ENCODE measurements at places on chromosomes 13 and 19. TPM values are rescaled to one million over a fixed set of nuclear protein-coding genes. Genes with fewer than 3 reads are reported as not detected.

Gene ZNF432
- 10.9 TPM for total RNA-seq

Gene ZNF100
- 6.2 TPM for total RNA-seq

Gene ZNF492
- under 0.01 TPM for total RNA-seq

Gene SIGLEC8
- 0.52 TPM for total RNA-seq

Gene SYNGR4
- not detected for total RNA-seq

Gene LATS2
- 12.2 TPM for total RNA-seq

Gene PEPD
- 54.7 TPM for total RNA-seq

GRCh38 chr19:15702534-15702930 lies 25.3 kb upstream of the OR10H2 start:
- H3K36me3 ChIP-seq = no peaks in the 10 kb centered on the region
- H3K4me3 ChIP-seq = no peak overlapping the region
- peak; percentile 50 for DNase-seq
- no peaks in the 10 kb centered on the region for H3K27me3 ChIP-seq
- no peaks in the 10 kb centered on the region for H3K4me1 ChIP-seq

DNA sequence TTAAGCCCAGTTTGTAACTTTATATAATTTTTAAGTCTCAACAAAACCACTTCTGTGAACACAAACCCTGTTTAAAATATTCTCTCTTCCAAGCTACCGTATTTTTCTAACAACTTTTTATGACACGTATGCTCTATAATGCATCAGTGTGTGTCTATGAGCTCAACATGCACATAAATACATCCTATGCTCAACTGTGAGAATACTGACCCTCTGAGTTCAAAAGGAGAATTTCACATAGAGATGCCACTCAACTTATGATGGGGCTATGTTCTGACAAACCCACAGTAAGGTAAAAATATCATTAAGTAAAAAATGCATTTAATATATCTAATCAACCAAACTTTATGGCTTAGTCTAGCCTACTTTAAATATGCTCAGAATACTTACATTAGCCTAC lies 1139.7 kb upstream of the SPRY2 start:
- no peak overlapping the region for H3K4me3 ChIP-seq
- no peaks in the 10 kb centered on the region for H3K36me3 ChIP-seq
- DNase-seq = no peak
- no peaks in the 10 kb centered on the region for H3K4me1 ChIP-seq
- H3K27me3 ChIP-seq = no peaks in the 10 kb centered on the region
- no peak overlapping the region for H3K27ac ChIP-seq

DNA sequence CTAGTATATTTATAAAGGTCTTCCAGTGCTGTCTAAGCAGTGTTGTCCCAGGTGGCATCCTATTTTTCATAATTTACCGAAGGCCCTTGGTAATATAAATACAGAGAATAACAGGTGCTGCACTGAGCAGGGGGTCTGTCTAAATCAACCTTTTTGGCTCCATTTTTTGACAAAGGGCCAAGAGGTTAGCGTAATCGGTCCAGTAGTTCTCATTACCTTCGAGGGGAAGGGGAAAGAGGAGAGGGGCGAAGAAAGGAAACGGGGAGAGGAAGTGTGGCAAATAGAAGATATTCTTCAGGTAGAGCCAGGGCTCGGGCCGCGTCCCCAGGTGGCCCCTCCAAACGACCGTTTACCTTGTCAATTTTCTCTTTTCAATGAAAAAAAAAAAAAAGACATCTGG lies 749 bp upstream of the PAN3 start:
- peak overlapping the region; percentile 97 for H3K27ac ChIP-seq
- no peaks in the 10 kb centered on the region for H3K27me3 ChIP-seq
- peak overlapping the region; percentile 94 for H3K4me3 ChIP-seq
- H3K36me3 ChIP-seq = no peaks in the 10 kb centered on the region
- no peak for DNase-seq

DNA sequence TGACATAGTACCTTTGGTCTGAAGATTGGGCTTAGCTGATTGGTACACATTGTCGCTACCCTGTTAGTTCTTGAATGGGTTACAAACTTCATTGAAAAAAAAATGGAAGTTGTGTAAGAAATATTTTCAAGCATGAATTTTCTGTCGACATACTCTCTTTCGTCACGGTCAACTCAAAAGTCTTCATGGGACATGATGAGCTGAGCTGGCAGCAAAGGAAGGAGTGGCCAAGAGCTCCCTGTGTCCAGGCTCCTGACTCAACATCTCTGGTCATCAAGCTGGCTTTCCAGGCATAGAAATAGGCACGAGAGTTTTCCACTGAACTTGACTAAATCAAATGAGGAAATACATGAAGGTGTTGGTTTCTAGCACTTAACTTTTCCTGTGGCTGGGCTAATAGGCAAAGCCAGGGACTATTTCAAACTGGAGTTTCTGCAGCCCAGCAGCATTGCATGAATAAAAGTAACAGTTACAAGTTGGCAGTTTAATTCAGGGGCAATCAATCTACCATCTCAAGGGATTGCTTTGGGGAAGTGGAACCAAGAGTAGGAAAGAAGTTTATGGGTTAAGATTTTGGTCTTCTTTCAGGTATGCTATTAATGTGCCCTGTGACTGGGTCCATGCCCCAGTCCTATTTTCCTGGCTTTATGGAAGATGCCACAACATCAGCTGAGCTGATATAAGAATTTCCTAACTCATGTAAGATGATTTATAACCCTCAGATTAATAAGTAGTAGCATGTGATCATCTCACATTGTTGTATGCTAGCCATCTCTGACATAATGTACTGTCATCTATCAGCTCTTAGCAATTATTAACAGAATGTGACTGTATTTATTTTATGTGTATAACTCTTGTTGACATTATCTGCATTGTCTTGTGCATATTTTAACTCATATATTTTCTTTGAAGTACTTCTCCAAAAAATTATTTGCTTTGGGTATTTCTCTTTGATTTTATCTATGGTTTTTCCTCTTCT lies 385.8 kb downstream of the DLEU7 start:
- H3K27me3 ChIP-seq = no peaks in the 10 kb centered on the region
- no peak overlapping the region for H3K4me3 ChIP-seq
- no peak for DNase-seq
- peaks cover 4% of the 10 kb centered on the region for H3K4me1 ChIP-seq
- H3K36me3 ChIP-seq = no peaks in the 10 kb centered on the region

- H3K27ac ChIP-seq = no peak overlapping the region
- peak; percentile 88 for DNase-seq
- H3K27me3 ChIP-seq = no peaks in the 10 kb centered on the region
These were observed 4.2 kb downstream of the FPR3 start for GRCh38 chr19:51799034-51799773.

DNA sequence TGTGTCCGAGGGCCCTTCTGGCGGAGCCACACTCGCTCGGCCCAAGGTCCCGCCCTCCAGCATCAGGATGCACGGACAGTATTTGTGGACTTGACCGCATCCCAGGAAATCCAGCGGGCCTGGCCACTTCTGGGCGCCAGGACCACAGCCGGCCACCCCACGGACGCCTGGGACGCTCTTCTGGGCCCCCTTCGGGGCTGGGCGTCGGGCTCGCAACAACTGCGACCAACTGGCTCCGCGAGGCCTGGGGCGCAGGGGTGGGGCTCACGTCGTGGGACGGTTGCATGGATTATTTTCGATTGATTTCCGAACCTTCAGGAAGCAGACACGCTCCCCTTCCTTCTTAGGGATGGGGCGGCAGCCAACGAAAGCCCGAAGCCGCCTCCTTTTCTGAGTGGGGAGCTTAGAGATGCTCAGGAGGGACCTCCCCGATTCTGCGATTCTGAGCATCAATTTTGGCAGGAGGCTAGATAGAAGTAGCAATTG lies 521 bp upstream of the NUP58 start:
- peak overlapping the region; percentile 58 for H3K27ac ChIP-seq
- peaks cover 19% of the 10 kb centered on the region for H3K4me1 ChIP-seq
- DNase-seq = no peak
- no peaks in the 10 kb centered on the region for H3K36me3 ChIP-seq
- H3K27me3 ChIP-seq = no peaks in the 10 kb centered on the region

DNA sequence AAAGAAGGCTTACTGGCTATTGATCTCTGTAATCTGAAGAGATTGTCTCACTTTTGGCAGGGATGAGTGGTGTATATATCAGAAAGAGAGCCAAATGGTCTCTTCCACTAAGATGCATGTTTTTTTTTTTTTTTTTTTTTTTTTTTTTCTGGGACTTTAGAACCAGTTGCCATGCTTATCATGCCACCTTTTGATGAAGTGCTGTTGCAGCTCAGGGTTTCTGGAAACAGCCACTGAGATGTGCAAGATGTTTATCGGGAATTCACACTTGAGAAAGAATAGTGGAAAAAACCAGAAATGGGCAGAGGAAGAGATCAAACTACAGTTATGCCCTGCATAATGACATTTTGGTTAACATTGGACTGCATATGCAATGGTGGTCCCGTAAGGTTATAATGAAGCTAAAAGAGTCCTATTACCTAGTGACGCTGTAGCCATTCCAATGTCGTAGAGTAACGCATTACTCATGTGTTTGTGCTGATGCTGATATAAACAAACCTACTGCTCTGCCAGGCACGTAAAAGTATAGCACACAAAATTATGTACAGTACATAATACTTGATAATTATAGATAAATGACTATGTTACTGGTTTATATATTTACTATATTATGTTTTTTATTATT lies 121.0 kb downstream of the KLF5 start:
- H3K27ac ChIP-seq = no peak overlapping the region
- H3K4me3 ChIP-seq = no peak overlapping the region
- no peaks in the 10 kb centered on the region for H3K27me3 ChIP-seq
- no peaks in the 10 kb centered on the region for H3K4me1 ChIP-seq
- H3K36me3 ChIP-seq = no peaks in the 10 kb centered on the region

DNA sequence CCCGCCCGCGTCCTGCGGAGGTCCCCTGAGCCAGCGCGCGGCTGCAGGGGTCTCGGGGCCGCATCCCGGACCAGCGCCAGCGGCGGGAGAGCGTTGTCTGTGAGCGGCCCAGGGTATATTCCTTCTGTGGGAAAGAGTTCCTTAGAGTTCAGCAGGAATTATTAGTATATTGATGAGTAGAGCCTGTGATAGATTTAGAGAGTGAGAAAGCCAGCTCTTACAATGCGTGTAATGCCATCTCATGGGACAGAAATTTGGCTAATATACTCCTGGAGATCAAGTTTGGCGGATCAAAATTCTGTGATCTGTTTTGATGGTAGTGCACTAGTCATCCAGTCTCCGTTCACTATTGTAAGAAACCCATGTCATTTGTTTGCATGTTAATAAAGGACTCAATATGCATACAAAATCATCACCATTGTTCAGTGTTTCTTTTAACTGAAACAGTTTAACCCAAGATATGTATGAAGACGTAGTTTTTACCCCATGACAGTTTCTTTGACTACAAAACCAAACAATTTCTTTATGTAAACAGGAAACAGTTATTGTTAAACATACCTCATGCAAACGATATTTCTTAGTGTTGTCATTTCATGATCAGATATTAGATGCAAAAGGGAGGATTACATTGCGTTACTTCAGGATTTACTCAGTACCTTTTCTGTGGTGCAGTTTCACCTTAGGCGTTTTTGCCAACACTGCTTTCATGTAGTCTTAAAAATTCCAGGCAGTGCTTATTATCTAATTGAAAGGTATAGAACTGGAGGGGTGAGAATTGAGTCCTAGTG lies 9.9 kb downstream of the TNFRSF19 start:
- peak overlapping the region; percentile 10 for H3K4me3 ChIP-seq
- H3K27ac ChIP-seq = peak overlapping the region; percentile 94
- no peak for DNase-seq

- no peak overlapping the region for H3K4me3 ChIP-seq
- H3K36me3 ChIP-seq = no peaks in the 10 kb centered on the region
- DNase-seq = no peak
- no peaks in the 10 kb centered on the region for H3K27me3 ChIP-seq
- H3K4me1 ChIP-seq = peaks cover 21% of the 10 kb centered on the region
- peak overlapping the region; percentile 97 for H3K27ac ChIP-seq
These were observed 285 bp downstream of the TMEM143 start for GRCh38 chr19:48363500-48363809.

- H3K27me3 ChIP-seq = no peaks in the 10 kb centered on the region
- H3K4me3 ChIP-seq = no peak overlapping the region
- no peaks in the 10 kb centered on the region for H3K4me1 ChIP-seq
- DNase-seq = no peak
These were observed 13.6 kb downstream of the PRKCSH start for GRCh38 chr19:11448923-11449554.

Measured in body of pancreas (tissue), 4 donors.